Stimulated activated CD4-positive, alpha-beta T cell treated with anti-CD3 and anti-CD28 coated beads, Interleukin-4, amount 100 ng/mL, for 24 hours (primary cell): ENCODE measurements at places on chromosomes 16 and 17.

DNA sequence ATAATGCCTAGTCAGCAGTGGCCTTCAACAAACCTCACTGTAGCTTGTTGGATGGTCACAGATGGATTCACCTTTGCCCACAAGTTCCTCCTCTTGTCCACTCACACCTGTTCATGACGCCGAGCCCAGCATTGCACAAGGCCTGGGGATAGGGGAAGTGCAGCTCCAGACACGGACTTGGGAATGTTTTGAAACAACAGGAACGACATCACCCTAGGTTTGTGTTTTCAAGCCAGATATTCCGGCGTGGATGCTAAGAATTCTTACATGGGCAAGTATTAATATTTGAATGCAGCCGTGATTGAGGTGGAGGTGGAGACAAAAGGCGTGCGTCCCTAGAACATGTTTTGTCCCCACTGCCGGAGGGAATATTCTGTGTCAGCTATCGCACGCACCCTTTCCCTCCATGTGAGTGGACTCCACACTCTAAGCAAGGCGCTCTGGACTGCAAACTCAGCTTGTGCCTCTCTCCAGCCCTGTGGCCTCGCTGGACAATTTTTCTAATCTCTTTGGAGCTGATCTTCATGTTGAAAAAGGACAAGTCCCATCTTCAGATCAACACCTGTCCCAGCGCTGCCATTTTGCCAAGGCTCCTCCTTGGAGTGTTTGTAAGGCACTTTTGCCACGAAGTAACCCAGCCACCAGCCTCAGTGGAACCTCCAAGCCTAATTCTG is 2.0 kb upstream of the BANP start:
- DNase-seq = no peak

GRCh38 chr17:44269535-44270240 is 1.8 kb upstream of the SLC4A1 start:
- no peak for DNase-seq

GRCh38 chr17:82940226-82941020 is 100.6 kb upstream of the ZNF750 start:
- no peak for DNase-seq

GRCh38 chr16:67674851-67675578 is 8.4 kb downstream of the C16orf86 start:
- DNase-seq = no peak

- DNase-seq = no peak
Measured at GRCh38 chr16:4463522-4464163, 10.8 kb downstream of the NMRAL1 start.

GRCh38 chr17:77313831-77314230 is 173.1 kb downstream of the SEC14L1 start:
- DNase-seq = no peak

DNA sequence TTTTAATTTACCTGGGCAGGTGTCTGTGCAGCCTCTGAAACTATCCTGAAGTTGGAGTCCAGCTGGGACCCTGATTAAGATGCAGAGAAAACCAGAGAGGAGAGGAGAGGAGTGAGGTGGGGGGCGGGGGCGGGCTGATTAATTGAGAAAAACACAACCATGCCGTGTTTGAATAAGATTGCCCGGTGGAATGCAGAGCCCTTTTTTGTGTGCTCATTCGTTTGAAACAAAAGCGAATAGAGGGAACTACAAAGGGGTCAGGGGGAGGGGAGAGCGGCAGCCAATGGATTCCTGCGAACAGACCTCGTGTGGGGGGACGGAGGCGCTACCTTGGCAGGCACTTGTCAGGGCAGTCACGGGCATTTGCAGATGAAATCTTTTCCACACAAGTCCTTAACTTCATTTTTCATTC is 355.8 kb downstream of the SOX9 start:
- DNase-seq = no peak

GRCh38 chr16:19472482-19472881 is 49.4 kb downstream of the GDE1 start:
- DNase-seq = no peak

- no peak for DNase-seq
Measured at GRCh38 chr17:15091825-15092224, 173.3 kb downstream of the PMP22 start.

GRCh38 chr17:55549140-55549539 is 37.9 kb upstream of the SMIM36 start:
- DNase-seq = no peak

GRCh38 chr17:74601944-74602572 is 10.0 kb upstream of the CD300LD start:
- peak; percentile 9 for DNase-seq

GRCh38 chr16:74575175-74575806 is 31.6 kb downstream of the GLG1 start:
- DNase-seq = no peak

DNA sequence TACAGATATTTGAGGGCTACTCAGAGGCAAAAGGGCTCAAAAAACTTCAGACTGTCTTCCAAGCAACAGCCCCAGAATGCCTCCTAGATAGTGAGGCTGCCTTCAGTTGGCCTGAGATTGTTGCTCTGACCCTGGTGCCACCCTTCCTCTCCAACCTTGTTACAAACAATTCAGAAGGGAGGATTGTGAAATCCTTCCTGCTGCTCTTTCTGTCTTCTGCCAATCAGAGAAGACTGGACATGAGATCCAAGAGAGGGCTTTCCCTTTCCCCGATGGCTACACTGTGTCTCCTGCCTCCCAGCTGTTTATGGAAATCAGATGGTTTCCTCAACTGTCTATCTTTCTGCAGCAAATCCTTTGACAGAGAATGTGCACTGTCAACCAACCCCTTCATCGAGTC is 419.9 kb downstream of the CDH13 start:
- DNase-seq = no peak

- no peak for DNase-seq
Measured at GRCh38 chr16:63530974-63531373, 1494.7 kb upstream of the CDH8 start.

GRCh38 chr17:57648720-57649119 is 96.4 kb downstream of the CCDC182 start:
- no peak for DNase-seq

GRCh38 chr17:17497845-17498520 is 1.8 kb upstream of the RASD1 start:
- DNase-seq = no peak

DNA sequence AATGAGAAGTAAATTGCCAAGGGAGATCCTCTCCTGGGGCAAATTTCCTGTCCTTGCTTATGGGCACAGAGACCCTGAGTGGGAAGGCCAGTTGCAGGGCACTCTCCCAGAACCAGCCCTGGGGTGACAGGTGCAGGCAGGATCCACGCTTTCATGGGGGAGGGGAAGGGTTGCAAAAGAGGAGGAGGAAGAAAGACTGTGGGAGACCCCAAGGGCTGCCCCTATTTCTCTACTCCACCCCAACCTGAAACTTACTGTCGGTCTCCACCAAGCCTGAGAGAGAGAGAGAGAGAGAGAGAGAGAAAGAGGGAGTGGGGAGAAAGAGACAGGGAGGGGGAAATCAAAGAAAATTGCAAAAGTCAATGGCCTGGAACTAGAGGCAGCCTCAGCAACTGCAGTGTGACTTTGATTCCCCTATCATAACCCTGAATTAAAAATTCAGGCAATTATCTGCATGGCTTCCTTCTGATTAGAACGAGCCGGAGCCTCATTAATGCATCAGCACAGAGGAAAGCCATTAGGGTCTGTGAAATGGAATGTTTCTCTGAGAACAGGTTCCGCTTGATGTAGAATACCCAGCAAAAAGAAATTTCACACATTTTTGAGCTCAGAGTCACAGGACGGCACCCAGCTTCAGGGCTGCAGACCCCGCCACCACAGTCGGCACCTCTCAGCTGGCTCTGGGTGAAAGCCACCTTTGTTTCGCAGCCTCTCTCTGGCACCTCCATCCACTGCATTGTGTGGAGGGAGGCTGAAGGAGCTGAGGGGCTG is 45.1 kb upstream of the HNF1B start:
- DNase-seq = no peak

DNA sequence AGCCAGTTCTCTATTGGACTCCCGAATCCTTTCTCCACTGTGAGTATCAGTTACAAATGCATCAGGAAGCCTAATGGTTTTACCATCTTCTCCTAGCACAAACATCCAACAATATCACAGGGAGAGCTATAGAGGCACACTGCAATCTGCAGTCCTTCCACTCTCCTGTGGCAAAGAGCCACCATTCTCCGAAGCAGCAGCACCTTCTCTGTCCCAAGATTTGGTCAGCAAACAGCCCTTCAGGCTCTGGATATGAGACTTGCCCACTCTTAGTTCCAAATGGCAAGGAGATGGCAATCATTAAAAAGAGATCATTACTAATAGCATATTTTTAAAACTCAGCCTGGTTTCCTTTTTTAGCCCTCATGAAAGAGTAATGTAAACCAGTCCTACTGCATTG is 223.4 kb downstream of the HS3ST3A1 start:
- no peak for DNase-seq

- DNase-seq = no peak
Measured at GRCh38 chr17:48564188-48565021, 13.7 kb downstream of the HOXB4 start.

DNA sequence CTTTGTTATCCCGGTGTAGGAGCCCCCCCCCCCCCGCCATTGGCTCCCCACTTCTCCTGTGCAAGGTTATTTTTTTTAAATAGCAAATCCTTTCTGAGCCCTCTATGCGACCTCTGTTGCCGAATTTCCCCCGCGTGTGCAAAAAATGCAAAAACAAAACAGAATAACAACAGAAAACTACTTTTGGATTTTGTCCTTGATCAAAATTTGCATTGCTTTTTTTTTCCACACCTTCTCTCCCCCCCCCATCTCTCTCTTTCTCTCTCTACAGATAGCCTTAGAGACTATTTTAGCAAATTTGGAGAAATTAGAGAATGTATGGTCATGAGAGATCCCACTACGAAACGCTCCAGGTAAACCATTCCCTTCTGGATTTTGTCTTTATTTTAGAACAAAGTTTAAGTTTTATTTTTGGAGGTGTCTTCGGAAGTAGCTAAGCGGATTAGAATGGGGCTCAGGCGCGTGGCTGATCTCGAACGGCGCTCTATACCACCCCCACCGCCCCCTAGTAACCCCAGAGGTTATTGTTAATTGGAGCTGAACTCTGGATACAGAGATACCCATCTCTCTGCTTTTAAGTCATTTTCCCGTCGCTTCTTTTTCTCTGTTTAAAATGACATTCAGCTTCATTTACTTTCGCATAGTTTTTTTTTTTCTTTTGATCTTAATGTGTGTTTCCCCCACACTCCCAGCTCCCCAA is 1.0 kb downstream of the MSI2 start:
- no peak for DNase-seq
